ENCODE measurements at places on chromosomes 4 and X. TPM values are rescaled to one million over a fixed set of nuclear protein-coding genes. Genes with fewer than 3 reads are reported as not detected.

DNA sequence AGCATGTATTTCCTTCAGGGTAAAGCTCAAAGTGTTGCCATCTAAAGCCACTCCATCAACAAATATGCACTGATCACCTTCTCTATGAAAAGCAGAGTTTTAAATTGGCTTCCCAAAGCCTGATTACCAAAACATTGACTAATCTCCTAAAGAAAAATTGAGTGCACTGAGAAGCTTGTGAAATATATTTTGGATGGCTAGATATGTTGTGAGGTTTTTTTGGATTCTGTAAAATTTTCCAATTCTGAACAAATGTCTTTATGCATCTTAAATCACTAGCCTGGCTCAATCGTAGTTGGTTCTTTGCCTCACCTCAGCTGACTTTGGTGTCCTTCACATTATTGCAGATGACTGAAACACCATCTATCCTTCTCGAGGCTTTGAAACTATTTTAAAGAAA lies 14.9 kb upstream of the EXOSC9 start:
- DNase-seq, result no peak

- DNase-seq, result no peak
These were observed 59.1 kb downstream of the FBXW7 start for GRCh38 chr4:152476796-152477195.

GRCh38 chr4:148116264-148116663 lies 325.9 kb downstream of the NR3C2 start:
- DNase-seq, result peak; percentile 90

- DNase-seq, result peak; percentile 71
These were observed 76.2 kb upstream of the CD99 start for GRCh38 chrX:2614911-2615310.

DNA sequence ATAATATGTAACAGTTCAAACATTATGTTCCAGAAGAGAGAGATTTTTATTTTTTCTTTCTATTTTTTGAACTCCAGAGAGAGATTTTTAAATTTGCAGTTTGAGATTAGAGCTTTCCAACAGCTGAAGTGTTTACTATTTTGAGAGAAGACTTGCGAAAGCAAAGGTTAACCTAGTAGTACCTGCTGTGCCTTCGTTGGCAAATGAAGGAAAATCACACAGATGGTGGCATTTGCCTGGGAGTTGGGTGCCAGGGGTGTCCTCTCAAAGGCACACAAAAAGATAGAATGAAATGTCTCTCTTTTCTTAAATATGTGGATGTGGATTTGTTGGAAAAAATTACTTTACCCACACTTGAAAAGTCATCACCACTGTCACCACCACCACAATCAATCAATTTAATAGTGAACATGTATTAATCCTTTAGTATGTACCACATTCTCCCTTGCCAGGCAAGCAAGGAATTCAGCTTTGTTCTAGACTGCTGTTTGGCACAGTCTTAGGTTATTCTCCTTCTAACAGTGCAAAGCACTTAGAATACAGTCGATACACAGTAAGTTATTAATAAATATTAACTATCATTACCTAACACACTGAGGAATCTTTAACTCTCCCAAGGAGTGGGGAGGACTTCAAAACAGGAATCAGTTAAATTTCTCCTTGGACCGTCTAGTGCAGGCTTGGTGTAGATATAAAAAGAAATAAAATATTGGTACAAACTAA lies 838.2 kb upstream of the FTHL17 start:
- DNase-seq, result no peak

- no peak for DNase-seq
These were observed 40.7 kb upstream of the ERVMER34-1 start for GRCh38 chr4:52791936-52792335.

DNA sequence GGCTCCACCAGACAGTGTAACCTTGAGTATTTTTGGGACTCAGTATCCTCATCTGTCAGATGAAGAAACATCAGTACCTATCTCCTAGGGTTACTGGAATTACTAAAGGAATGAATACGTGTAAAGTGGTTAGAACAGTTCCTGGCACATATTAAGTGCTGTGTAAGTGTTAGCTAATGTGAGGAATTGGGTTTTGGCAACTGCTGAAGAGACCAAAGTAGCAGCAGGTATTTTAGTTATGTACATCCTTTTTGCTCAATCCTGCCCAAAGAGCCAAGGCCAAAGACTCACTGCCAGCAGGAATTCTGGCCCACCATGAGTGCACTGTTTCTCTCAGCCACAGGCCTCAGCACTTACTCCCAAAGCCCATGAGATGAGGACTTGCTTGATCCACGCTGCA lies 16.7 kb upstream of the MCF2 start:
- DNase-seq, result no peak

- no peak for DNase-seq
These were observed 12.1 kb upstream of the PDLIM5 start for GRCh38 chr4:94439606-94440005.

Gene C1QTNF7
- 1.8 TPM for polyA plus RNA-seq

All from muscle of back (tissue), 13 donors.